Activated naive CD4-positive, alpha-beta T cell (primary cell): ENCODE measurements at places on chromosomes 16 and 17.

DNA sequence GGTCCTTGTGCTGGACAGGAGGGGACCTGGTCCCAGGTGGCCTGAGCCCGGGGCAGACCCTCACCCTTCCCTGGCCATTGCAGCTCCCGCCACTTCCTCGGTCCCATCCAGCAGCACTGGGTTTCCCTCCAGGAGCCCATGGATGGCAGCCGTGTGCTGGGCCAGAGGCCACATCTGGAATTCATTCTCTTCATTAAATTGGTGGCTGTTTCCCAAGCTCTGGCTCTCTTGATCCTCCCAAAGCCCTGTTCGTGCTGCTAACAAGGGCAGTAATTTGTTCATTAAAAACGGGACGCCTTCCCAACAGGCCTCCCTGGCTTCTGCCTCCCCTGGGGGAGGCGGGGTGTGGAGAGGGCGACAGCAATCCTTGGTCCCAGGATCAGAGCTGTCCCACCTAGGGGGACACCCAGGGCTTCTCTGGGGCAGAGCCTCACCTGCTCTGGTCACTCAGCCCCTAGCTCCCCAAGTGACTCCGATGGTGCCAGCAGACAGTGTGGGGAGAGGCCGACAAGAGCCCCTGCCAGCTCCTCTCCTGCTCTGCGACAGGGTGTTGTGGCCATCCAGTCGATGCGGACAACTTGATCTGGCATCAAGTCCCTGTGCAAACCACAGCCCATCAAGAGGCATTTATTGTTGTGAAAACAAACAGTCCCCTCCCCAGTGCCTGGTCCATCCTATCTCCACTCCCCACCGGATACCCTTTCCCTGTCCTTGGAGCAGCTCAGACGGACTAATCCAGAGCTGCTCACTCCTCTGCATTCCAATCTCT lies 44.0 kb downstream of the SDK2 start:
- DNase-seq: no peak

GRCh38 chr16:81630635-81631031 lies 148.5 kb upstream of the PLCG2 start:
- no peak for DNase-seq

- DNase-seq: no peak
Measured at GRCh38 chr16:9311303-9311954, 220.0 kb downstream of the HAPSTR1 start.

DNA sequence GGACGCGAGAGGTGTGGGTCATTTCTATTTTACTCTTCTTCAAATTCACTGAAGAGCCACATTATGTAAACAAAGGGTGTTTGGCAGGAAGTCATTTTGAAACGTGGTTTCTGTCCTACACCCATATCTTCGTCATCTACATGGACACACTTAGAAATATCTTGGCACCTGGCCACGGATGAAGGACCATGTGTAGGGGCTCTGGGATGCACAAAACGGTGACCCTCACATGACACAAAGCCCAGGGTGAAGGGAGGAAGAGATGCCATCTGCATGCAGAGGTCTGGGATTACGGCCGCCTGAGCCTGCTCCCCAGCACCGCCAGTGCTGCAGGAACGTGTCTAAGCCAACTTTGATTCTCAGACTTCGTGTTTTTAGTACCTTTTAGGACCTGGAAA lies 130.2 kb upstream of the CHMP6 start:
- no peak for DNase-seq

- no peak for DNase-seq
Measured at GRCh38 chr16:76464955-76465620, 187.9 kb downstream of the CNTNAP4 start.

- DNase-seq: no peak
Measured at GRCh38 chr16:5837007-5837670, 739.5 kb upstream of the EEF2KMT start.

GRCh38 chr17:45042346-45043120 lies 8.9 kb downstream of the DCAKD start:
- DNase-seq: no peak

GRCh38 chr17:54007855-54008254 lies 185.1 kb downstream of the KIF2B start:
- DNase-seq: no peak

DNA sequence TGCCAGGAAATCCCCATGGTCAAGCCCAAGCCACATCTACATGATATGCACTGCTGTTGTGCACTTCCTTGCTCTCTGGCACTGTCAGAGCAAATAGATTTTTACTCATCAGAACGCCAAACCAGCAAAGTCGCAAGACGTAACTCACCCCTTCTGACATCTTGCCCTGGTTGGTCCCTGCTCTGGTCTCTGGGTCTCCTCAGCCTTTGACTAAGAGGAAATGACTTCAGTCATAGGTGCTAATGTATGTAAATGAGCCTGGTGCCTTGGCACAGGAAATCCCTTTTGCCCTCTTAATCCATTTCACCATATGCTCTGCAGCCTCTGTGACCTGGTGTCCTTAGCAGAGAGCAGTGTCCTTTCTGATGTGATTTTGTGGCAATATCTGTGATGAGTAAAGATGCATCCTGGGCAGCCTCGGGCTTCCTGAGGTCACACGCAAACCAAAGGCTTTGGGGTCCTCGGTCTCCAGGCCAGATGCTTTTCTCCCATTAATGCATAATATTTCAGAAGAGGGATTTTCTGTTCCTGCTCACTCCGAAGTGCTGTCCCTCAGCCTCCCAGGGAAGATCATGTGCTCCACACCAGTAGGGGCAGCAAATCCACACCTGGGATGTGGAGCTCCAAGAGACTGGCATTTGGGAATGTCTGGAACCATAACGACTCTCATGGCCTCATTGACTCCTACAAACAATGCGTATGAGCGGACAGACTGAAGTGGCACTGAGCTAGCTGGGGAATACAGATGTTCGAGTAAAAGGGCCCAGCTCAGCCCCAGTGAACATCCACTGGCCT lies 66.9 kb downstream of the GP2 start:
- no peak for DNase-seq

GRCh38 chr17:13594310-13594709 lies 7.4 kb downstream of the HS3ST3A1 start:
- no peak for DNase-seq

GRCh38 chr16:6104428-6104827 lies 1006.8 kb upstream of the EEF2KMT start:
- no peak for DNase-seq

GRCh38 chr17:77846531-77847085 lies 111.9 kb upstream of the TNRC6C start:
- DNase-seq: peak; percentile 14

DNA sequence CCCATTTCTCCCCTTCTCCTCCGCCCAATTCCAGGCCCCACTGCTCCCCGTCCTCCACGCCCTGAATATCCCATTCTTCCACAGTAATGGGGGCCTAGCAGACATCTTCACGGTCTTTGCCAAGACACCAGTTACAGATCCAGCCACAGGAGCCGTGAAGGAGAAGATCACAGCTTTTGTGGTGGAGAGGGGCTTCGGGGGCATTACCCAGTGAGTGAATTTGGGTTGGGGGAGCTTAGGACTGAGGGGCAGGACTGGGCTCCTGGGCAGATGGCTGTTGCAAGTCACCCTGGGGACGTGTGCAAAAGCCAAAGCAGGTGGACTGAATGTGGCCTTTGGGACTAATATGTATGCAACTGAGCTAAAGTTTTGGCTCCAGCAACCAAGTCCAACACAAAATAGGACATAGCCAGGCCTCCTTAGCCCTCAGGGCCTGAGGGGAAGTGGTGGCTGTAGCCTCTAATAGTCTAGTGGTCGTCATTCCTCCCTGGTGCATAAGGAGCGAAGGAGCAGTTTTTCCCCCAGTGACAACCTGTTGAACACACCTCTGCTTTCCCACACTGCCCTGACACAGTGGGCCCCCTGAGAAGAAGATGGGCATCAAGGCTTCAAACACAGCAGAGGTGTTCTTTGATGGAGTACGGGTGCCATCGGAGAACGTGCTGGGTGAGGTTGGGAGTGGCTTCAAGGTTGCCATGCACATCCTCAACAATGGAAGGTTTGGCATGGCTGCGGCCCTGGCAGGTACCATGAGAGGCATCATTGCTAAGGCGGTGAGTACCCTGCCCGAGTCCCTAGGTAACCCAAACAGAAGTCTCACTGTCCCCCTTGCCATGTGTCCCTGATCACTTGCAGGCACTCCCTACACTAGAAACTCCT lies 2.6 kb downstream of the ACADVL start:
- no peak for DNase-seq

- DNase-seq: no peak
Measured at GRCh38 chr17:47781397-47781796, 40.2 kb downstream of the OSBPL7 start.

DNA sequence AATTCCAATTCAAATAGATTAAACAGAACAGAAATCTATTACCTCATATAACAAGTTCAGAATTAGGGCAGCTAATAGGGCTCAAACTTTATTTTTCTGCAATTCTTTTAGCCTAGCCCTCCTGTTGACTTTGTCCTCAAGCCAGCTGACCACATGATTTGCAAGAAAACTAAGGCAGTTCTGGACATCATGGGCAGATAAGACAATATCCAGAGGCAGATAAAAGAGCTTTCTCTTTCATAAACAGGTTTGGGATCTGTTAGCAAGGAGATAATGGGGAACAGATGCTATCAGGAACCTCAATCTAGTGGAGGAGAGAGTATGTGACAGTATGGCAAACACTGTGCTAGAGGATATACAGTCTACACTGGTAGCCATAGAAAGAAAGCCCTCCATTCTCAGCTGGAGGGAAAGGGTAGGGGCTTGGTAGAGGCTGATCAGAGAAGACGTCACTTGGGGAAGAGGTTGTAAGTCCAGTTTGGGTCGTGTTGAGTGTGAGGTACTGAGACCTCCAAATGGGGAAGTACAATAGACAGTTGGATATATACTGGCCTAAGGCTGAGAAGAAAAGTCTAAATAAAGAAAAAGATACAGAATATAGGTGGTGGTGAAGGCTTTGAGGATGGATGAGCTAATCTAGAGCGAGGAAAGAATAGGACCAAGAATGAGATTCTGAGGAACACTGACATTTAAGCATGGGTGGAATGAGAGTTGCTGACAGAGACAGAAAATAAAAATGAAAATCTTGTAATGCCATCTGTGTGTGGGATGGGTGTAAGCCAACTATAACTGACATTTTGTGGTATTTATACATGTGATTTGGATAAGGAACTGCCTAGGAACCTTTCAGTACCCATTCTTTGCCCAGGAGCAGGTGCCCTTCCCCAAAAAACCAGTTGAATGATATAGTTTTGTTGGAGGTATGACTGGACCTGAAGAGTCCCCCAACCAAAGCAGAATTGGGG lies 67.4 kb downstream of the CYB561 start:
- no peak for DNase-seq

GRCh38 chr16:77759821-77760220 lies 28.5 kb upstream of the VAT1L start:
- no peak for DNase-seq

GRCh38 chr17:62089334-62089733 lies 24.3 kb upstream of the MED13 start:
- no peak for DNase-seq

- no peak for DNase-seq
Measured at GRCh38 chr16:74268372-74268782, 28.2 kb upstream of the PSMD7 start.

- peak; percentile 18 for DNase-seq
Measured at GRCh38 chr16:85104821-85105391, 7.4 kb downstream of the CIBAR2 start.

- no peak for DNase-seq
Measured at GRCh38 chr17:38947189-38947588, 20.0 kb downstream of the FBXO47 start.

- no peak for DNase-seq
Measured at GRCh38 chr17:55452139-55452790, 30.6 kb upstream of the MMD start.

DNA sequence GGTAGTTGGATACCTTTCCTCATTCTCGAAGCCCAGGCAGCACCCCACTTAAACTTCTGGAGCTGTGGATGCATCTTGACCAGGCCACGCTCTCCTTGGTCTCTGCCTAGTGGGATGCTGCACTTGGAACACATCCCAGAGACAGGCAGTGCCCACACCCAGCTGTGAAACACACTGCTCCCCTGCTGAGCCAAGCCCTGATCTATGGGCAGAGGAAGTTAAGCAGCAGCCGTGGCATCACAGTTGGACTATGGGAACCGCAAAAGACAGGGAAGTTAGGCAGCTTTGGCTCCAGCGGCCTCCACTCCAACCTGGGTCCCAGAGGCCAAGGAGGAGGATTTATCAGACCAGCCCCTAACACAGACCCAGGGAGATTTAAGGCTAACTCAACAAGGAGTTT lies 284.8 kb upstream of the CCL2 start:
- DNase-seq: no peak

- DNase-seq: no peak
Measured at GRCh38 chr16:56679818-56680217, 2.5 kb upstream of the MT1X start.

DNA sequence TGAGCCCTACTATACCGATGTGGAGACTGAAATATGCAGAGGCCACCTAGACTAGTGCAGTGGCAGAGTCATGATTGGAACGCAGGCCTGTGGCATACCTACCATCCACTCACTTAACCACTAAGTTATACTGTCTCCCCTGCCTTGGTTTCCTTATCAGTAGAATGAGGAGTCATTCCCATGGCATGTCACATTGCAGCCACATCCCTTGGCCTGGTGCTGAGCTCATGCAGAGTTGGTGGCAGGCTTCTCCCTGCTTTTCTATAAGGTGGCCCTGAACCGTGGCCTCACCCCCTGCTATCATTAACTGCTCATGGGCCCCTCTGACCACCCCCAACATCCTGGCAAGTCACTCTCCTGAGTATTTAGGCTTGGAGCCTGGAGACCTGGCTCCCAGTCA lies 212.5 kb downstream of the KATNIP start:
- no peak for DNase-seq

GRCh38 chr17:45940826-45941225 lies 46.5 kb downstream of the MAPT start:
- no peak for DNase-seq

DNA sequence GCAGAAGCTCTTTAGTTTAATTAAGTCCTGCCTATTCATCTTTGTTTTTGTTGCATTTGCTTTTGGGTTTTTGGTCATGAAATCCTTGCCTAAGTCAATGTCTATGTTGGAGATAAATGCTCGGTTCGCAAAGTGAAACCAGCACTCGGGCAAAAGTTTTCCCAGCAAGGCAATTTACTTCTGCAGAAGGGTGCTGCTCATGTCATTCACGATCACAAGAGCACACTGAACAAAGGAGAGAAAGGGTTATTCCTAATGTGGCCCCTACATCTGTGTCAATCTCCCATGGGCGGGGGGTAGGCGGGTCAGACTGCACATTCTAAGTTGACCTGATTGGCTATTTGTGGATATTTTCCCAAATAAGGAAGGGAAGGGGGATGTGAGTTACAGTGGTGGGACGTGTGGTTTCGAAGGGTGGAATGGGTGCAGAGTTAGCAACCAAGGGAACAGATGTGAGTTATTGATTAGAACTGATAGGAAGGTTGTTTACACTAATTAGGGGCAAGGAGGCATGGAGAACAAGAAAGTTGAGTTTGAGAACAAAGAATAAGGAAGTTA lies 23.0 kb downstream of the ATF7IP2 start:
- no peak for DNase-seq
